ENCODE measurements at places on chromosomes 3 and 15.

DNA sequence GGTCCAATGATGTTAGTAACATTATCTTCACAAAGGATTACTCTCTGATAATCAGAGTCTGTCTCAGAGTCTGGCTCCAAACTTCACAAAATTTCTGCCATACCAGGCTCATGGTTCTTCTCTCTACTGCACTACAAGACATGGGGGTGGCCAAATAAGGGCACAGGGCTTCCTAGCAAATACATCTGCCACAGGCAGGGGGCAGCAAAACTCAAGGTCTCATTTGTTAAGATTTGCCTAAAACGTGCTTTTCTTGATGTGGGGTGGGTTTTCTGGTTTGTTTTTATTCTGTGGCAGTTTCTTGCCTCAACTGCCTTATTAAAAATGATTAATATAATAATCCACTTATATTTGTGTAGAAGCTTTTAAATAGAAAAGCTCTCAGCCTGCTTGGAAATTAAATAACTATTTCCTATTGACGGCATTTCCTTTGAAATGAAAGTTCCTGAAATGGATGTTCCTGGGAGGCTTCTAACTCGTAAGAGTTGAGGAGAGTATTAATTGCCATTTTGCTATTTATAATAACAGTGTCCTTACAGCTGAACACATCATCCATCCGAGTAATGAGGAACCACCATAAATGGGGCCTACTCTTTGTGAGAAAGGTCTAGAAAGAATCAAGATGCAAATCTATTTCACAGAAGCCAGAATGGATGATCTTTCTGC is 53.8 kb downstream of the SST start:
- DNase-seq = peak; percentile 61

GRCh38 chr15:38545179-38545578 is 19.4 kb downstream of the RASGRP1 start:
- DNase-seq = no peak

GRCh38 chr3:114336122-114336697 is 42.4 kb downstream of the TIGIT start:
- DNase-seq = no peak

- no peak for DNase-seq
Observed at GRCh38 chr3:53536282-53536681, 41.9 kb downstream of the CACNA1D start.

DNA sequence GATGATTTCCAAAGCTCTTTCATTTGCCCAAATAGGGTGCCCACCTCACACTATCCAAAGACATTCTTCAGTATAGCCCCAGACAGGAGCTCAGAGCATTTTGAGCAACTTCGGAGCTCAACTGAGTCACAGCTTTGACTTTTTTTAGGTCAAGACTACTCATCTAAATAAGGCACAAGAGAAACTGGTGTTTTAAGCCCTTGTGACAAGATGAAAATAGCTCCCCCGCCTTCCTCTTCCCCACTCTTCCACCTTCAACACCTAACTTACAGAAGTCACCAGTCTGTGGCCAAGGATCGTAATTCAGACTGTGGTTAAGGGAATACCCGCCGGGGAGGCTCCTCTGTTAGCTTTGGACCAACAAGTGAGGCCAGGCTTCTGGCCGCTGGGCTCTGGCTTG is 60.4 kb upstream of the CA12 start:
- DNase-seq = no peak

GRCh38 chr3:150763841-150764483 is 993 bp upstream of the SIAH2 start:
- peak; percentile 55 for DNase-seq

GRCh38 chr3:15271785-15272381 is 60.5 kb downstream of the SH3BP5 start:
- no peak for DNase-seq

- no peak for DNase-seq
Observed at GRCh38 chr3:66498687-66499621, 1.9 kb downstream of the LRIG1 start.

- no peak for DNase-seq
Observed at GRCh38 chr3:19644405-19644804, 289.6 kb downstream of the EFHB start.

DNA sequence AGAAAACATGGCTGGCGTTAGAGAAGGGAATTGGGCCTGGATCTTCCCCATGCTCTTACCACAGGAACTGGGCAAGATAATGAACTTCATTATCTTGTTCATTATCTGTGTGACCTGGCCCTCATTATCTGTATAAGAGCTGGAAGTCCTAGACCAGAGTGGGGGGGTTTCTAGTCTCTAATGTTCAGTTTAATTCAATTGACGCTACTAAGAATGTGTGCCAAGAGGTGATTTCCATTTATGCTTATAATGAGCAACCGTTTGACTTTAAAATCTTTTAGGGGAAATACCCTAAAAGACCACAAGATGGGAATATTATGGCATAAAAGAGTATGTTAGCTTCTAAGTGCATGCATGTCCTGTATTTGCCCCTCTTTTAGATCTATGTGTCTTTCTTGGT is 59.1 kb upstream of the CSTA start:
- no peak for DNase-seq

DNA sequence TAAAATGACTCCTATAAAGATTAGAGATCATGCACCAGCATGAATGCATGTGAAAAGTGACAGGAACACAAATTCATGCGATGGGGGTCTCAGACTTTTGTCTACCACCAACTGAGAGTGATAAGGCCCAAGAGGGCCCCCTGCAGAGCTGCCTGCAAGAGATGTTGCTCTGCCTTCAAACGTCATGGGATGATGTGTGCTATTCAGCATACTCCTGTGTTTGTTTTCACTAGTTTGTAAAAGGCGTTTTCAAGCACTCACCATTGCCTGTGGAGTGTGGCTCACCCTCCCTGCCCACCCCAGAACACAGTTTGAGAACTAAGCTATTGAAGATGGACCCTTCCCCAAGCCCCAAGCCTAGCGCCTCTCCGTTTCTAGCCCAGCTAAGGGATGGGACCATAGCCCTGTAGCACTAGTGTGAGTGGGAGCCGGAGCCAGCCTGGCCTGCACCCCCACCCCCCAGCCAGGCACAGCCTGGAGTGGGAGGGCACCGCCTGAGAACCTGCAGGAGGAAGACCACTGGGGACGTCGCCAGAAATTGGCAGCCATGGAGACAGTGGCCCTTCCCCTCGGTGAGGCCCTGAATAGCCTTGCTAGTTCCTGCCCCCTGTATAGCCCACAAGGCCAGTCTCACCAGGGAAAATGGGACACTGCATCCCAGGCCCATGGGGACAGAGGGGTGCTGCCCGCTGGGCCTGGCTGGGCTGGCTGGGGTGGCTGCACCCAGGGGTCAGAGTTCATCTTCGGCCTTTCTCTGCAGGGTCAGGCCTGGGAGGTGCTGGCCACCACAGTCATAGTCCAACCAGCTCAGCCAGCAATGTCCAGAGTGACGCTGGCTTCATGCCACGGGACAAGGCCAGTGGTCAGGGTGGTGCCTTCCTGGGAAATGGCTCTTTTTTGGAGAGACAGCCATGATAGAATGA is 22.6 kb upstream of the KLF13 start:
- no peak for DNase-seq

GRCh38 chr15:46580924-46581323 is 946.1 kb downstream of the SQOR start:
- DNase-seq = no peak

Data from RWPE1 (cell line).